ENCODE measurements at places on chromosomes 4 and X. TPM values are rescaled to one million over a fixed set of nuclear protein-coding genes. Genes with fewer than 3 reads are reported as not detected.

The GABRA4 gene
- not detected for total RNA-seq

The GAGE1 gene
- total RNA-seq: not detected

The MAGEA12 gene
- total RNA-seq: 0.20 TPM

The SLC16A2 gene
- total RNA-seq: 2.9 TPM

The HTR2C gene
- total RNA-seq: not detected

The LRAT gene
- 0.42 TPM for total RNA-seq

The TRAM1L1 gene
- total RNA-seq: 0.27 TPM

The PABPC5 gene
- total RNA-seq: 0.64 TPM

All from colonic mucosa (tissue), 4 donors.